Smooth muscle cell of the brain vasculature (primary cell): ENCODE measurements at places on chromosomes 3 and 15.

DNA sequence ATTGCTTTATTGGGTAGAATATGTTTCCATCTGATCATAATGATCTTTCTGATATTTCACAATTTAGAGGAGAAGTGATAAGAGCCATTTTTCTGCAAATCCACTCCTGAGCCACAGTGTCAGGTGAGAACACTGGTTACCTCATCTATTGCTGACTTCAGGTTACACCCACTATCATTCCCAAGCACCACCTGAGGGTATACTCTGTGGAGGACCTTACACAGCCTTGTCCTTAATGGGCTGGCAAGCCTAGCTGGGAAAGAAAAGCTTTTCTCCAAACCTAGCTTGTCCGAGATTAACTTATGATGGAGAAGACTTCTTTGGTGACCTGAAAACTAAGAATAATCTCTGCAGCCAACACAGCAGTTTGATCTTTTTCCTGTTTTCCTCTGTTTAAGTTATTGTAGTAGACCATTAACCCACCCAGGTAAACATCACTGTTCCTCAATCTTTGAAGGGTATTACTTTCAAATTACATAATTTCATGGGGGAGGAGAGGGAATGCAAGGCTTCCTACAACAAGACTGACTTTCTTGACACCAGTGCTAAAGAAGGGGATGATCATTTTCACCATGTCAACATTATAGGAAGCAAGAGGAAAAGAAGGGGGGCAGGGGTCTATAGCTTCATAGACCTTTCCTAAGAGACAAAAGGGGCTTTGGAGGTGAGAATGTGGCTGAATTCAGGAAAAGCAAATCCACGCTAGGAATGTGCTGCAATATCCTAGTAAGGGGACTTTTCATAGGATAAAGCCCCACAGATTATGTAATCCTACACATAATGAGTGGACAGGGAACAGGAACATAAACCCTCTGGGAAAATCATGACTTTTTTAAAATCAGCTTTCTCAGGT is 1.7 kb downstream of the NCEH1 start:
- DNase-seq, result no peak

DNA sequence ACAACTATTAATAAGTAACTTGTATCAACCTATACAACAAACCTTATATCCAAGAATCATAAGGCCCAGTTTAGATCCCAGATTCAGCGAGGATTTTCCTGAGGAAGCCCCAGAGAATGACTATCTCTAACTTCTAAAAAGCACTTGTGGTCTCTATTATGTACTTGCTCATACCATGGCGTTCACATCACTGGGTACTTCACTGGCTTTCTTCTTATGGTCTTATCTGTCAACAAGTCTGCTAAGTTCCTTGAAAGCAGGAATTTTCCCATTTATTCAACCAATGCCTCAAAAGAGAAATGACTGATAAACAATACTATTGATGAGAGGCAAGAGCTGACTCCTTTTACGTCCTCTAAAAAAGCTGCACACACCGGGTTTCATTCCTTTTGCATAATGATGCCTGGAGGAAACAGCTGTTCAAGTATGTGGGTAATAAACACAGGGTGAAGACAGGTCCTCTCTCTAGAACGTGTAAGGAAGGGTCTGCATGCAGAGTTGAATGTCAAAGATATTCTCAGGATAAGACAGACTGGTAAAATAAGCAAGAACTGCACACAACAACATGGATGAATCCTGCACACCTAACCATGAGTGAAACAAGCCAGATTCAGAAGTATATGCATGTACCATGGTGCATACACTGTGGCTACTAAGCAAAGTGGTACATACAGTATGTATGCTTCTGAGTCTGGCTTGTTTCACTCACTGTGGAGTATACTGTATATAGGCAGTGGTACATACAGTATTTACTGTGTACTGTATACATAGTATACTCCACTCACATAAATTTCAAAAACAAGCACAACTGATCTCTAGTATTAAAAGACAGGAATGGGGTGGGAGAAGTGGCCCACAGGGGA is 408.7 kb downstream of the SHQ1 start:
- DNase-seq, result no peak

- no peak for DNase-seq
Measured at GRCh38 chr3:86991840-86992435, 989 bp upstream of the VGLL3 start.

GRCh38 chr15:62052713-62053112 is 7.5 kb downstream of the VPS13C start:
- no peak for DNase-seq

DNA sequence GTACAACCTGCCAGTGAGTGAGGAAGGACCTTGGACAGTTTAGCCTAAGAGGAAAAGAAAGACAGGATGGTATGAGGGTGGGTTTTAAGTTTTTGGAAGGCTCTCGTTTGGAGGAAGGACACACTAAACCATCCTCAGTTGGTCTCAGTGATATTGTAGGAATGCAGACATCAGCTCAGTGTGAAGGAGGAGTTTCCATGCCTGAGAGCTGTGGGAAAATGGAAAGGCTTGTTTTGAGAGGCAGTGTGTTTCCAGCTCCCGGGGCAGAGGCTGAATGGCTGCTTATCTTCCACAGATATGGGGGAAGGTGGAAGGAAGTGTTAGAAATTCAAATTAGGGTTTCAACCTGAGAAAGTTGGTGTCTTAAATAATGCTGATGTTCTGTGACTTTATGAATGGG is 89.6 kb upstream of the MYZAP start:
- DNase-seq, result no peak

DNA sequence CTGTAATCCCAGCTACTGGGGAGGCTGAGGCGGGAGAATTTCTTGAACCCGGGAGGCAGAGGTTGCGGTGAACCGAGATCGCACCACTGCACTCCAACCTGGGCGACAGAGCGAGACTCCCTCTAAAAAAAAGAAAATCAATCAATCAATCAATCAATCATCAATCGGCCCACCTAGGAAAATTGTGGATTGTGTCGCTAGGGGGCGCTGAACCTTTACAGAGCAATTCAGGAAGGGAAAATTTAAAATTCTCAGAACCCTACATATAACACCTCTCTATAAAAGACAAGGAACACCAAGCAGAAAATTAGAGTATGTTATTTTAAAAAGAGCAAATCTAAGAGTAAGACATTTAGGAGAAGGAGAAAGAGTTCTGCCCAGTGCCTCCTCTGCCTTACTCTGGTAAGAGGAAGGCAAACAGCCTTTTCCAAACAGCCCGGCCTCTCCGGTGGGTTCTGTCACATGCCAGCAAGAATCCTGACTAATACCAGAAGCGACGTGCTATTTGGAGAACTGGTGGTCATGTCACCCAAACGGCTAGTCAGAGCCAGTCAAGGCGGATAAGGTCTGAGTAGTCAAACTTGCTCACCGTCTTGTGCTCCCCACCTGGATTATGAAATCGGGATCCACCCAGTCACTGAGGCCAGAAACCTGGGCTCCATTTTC is 22.3 kb upstream of the SMCO1 start:
- no peak for DNase-seq

GRCh38 chr3:123667784-123668183 is 82.9 kb upstream of the HACD2 start:
- DNase-seq, result no peak

- DNase-seq, result no peak
Measured at GRCh38 chr3:27293939-27294338, 75.2 kb downstream of the NEK10 start.

GRCh38 chr15:90044916-90045371 is 43.8 kb downstream of the ZNF710 start:
- no peak for DNase-seq

DNA sequence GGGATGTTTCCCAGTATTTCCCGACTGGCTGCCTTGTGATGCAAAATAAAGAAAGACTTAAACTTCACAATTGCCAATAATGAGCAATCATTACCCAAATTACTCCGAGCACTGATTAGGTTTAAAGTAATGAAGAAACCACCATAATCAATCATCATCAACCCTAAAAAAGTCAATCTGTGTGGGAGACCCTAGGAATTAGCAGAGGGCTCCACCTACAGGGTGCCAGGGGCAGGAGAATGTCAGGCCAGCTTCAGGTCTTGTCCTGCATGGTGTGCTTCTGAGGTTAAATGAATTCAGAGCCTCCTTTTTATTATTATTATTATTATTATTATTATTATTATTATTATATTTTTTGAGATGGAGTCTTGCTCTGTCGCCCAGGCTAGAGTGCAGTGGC is 478.0 kb upstream of the ARRDC4 start:
- DNase-seq, result no peak

DNA sequence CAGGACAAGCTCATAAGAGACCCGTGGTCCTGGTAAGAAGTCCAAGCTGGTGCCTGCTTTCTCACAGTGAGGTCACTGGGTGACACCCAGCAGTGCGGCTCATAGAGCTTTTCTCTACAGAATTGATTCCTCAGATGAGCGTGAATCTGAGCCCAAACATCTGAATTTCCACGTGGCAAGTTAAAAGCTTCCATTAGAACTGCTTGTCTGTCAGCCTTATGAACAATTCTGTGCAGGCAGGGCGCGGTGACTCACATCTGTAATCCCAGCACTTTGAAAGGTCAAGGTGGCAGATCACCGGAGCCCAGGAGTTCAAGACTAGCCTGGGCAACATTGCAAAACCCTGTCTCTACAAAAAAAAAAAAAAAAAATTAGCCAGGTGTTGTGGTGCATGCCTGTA is 113.1 kb upstream of the ABHD17C start:
- no peak for DNase-seq

- DNase-seq, result no peak
Measured at GRCh38 chr3:33439546-33440327, 468 bp downstream of the UBP1 start.

DNA sequence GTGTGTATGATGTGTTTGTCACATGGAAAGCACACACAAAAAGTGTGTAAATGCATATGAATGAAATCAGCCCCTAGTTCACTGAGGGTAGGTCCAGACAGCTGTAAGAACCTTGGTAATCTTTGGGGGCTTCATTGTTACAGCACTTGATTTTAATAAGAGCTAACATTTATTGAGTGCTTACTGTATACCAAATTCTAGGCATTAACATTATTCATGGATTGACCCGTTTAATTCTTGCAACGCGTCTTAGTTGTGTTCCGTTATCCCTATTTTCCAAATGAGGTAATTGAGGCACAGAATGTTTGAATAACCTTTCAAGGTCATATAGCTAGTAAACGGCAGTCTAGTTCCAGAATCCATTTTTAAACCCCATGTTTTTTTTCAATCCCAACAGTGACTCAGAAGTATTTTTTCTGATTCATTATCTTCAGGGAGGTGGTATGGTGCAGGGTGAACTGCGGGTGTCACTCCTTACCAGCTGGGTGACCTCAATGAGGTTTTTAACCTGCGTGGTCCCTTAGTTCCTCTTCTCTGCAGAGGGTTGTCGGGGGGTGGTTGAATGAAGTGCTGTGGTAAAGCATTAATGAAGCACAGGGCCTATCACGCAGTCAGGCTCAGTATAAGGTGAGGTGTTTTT is 14.2 kb downstream of the RAB8B start:
- DNase-seq, result no peak

DNA sequence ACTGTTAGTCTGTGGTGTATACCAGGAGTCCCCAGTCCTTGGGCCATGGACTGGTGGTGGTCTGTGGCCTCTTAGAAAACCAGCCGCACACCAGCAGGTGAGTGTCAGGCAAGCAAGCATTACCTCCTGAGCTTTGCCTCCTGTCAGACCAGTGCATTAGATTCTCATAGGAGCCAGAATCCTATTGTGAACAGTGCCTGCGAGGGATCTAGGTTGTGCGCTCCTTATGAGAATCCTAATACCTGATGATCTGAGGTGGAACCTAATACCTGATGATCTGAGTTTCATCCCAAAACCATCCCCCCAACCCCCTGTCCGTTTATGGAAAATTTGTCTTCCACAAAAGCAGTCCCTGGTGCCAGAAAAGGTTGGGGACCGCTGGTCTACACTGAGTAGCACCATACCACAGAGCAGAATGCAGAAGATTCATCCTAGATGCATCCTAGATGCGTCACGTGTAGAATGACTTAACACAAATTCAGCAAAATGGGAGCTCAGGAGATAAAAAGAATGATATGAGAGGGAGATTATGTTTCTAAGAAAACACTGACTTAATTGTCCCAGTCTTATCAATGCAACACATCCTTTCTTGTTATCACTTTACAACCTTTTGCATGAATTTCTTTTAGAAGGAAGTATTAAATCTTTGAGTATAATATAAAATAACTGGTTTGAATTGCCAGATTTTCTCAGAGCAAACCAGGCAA is 28.5 kb downstream of the SELENOT start:
- no peak for DNase-seq

- no peak for DNase-seq
Measured at GRCh38 chr3:37283011-37283410, 108.6 kb upstream of the LRRFIP2 start.

GRCh38 chr15:89978914-89979313 is 22.2 kb upstream of the ZNF710 start:
- no peak for DNase-seq
